ENCODE measurements at places on chromosomes 1 and 21.
A peak's percentile ranks its signal among the peaks of the same experiment; 100 is the strongest.

- DNase-seq, result no peak
Measured at GRCh38 chr1:91617285-91617765, 116.7 kb downstream of the CDC7 start.

DNA sequence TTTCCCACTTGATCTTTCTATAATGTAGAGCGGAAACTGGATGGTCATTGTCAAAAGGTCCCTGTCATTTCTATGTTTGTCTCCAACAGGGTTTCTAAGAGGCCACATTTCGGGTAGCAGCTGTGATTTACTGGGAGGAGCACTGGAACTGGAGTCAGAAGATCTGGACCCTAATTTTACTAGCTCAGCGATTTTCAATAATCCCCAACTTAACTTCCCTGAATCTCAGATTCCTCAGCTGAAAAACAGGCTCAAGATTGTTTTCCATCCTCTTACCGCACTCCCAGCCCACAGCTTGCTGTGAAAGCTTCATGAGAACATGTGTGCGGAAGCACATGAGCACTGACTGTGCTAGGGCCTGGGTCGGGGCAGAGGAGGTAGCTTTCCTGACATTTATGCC, 19.9 kb upstream of the RGS4 start:
- no peak for DNase-seq

DNA sequence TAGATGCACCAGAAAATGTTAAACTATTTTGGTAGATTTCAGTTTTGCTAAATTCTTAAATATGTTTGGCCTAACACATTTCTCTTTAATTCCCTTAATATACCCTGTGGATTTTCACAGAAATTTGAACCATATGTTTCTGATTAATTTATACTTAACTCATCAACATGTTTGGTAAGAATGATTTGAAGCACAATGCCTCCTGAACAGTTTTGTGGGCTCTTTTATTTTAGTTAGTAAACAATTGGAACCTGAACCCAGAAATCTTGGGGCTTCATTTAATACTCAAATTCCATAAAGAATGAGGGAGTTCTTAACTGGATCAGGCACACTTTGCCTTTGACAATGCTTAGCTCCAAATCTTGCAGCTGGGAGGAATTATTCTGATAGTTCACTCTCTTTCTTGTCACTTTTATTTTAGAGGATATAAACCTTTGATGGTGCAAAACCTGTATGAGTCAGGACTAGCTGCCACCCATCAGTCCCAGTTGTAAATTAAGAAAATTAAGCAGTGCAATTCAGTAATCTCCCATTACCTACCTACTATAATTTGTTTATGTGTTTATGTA, 24.6 kb upstream of the LYPLAL1 start:
- no peak for DNase-seq

GRCh38 chr1:67312615-67313014, 4.9 kb downstream of the IL12RB2 start:
- no peak for DNase-seq

DNA sequence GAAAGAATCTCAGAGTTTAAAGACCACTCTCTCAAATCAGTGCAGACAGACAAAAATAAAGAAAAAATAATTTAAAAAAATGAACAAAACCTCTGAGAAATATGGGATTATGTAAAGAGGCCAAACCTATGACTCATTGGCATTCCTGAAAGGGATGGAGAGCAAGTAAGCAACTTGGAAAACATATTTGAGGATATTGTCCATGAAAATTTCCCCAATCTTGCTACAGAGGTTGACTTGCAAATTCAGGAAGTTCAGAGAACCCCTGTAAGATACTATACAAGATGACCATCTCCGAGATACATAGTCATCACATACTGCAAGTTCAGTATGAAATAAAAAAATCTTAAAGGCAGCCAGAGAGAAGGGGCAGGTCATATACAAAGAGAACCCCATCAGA, 43.7 kb upstream of the IVNS1ABP start:
- DNase-seq, result peak; percentile 67

- no peak for DNase-seq
Measured at GRCh38 chr1:65050735-65051134, 84.4 kb upstream of the JAK1 start.

GRCh38 chr1:23108918-23109533, 59.6 kb downstream of the LUZP1 start:
- no peak for DNase-seq

DNA sequence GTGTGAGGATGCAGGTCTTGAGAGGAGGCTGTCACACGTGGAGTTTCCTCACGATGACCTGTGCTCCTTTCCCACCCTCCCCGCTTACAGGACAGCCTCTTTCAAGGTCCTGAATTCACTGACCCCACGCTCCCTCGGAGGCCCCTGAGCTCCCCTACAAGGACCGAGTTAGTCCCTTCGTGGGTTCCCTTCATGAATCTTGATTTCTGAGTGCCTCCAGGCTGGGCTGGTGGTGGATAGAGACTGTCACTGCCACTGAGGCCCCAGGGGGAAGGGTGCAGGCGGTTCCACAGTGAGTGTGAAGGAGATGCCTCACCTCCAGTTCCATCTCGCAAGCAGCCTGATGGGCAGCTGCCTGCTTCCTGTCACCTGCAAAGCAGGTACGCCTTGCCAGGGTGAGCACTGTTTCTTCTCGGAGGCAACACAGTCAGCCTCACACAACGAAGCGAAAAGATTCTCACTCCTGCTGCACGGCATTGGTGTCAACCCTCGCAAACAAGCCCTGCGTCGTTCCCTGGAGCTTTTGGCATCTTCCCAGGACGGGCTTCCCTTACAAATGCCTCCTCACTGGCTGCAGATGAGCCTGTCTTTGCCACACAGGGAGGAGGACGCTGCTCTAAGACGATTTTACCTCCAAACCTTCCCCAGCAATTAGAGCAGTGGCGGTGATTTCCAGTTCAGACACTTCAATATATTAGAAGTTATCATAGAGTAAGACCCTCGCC, 26.7 kb upstream of the PCP4 start:
- no peak for DNase-seq

GRCh38 chr1:224042557-224043118, 71.3 kb upstream of the FBXO28 start:
- DNase-seq, result no peak

DNA sequence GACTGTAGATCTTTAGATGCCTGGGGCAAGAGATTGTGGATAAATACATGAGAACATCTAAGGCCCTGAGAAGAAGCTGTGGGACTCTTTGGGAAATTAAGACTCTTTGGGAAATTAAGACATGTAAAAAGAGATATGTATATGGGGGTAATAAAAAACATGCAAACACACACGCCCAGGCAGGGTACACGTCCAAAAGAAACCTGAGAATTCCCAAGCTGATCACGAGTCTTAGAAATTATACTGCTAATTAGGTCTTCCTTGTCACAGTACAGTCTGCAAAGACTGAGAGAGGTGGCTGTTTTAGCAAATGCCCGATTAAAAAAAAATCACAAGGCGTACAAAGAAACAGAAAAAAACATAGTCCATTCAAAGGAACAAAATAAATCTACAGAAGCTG, 39.3 kb upstream of the ERO1B start:
- no peak for DNase-seq

DNA sequence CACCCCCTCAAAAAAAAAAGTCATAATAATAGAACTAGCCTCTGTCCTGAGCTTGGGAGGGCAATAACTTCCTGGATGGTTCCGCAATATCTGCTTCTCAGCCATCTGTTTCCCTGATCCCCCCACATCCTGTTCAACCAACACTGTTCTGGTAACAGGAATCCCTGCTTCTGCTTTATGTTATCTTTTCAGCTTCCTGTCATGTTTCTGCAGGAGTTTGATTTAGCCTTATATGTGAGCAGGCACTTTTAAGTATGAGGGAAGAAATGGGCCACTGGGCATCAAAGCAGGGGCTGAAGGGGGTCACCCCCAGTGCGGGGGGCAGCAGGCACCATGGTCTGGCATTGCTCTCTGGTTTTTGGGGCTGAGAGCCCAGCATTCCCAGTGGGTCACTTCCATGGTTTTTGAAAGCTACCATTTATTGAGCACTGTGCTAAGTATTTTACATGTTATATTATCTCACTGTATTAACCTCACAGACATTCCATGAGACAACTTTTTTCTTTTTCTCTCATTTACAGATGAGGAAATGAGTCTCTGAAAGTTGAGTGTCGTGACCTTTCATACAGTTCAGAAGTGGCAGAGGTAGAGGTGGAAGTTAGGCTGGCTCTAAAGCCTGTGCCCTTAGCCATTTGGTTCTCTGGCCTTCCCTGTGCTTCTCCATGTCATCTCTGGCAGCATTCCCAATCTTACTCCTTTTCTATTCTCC, 61.9 kb downstream of the DNTTIP2 start:
- DNase-seq, result peak; percentile 78

GRCh38 chr1:51491166-51491981, 27.7 kb downstream of the EPS15 start:
- no peak for DNase-seq

DNA sequence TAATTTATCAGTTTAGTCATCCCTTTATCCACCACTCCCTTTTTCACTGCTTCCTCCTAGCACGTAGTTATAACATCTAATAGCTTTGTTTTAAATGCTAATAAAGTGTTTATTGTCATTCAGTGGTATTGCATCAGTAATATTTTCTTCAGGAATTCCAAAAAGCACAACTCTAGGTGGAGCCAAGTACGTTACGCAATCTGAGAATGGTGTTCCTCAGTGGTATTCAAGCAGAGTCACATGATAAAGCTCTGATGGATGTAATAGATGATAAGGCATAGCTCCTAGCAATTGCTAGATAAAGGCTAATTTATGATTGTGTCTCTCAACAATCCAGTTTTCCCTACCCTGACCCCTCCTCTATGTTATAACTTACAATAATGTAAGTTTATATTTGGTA, 494.6 kb upstream of the ADGRL4 start:
- DNase-seq, result peak; percentile 6

DNA sequence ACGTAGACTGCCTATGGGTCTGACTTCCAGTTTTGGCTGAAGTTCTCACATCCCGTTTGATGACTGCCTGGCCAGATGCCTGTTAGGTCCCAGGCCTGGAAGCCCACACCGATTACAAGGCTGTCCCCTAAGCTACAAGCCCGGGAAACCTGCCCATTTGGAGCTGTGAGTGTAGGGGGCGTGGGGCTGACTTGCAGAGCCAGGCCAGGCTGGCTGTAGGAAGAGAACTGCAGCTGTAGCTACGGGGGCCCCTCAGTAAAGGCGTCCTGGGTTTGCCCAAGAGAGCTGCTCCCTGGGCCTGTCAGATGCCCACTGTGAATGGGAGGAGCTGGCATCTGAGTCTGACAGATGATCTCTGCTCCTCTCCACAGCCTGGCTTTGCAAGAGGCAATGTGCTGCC, 199.7 kb downstream of the CAMTA1 start:
- DNase-seq, result no peak

GRCh38 chr1:183063349-183063748, 40.1 kb downstream of the LAMC1 start:
- no peak for DNase-seq

DNA sequence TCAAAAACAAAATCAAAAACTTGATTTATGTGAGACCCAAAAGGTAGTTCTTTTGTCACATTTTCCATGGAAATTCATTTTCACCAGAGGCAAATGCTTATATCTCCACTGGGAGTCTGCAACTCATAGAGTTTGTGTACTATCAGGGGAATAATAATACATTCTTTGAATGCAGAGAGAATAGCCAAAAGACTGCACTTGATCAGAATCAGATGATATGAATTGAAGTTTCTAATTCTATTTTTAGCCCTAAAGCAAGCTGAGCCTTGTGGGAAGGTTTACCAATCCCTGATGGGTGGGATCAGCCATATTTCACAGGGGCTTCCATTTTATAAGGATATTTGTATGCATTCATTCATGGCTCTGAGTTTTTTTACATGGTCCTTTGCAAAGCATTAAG, 49.6 kb downstream of the TSEN15 start:
- no peak for DNase-seq

DNA sequence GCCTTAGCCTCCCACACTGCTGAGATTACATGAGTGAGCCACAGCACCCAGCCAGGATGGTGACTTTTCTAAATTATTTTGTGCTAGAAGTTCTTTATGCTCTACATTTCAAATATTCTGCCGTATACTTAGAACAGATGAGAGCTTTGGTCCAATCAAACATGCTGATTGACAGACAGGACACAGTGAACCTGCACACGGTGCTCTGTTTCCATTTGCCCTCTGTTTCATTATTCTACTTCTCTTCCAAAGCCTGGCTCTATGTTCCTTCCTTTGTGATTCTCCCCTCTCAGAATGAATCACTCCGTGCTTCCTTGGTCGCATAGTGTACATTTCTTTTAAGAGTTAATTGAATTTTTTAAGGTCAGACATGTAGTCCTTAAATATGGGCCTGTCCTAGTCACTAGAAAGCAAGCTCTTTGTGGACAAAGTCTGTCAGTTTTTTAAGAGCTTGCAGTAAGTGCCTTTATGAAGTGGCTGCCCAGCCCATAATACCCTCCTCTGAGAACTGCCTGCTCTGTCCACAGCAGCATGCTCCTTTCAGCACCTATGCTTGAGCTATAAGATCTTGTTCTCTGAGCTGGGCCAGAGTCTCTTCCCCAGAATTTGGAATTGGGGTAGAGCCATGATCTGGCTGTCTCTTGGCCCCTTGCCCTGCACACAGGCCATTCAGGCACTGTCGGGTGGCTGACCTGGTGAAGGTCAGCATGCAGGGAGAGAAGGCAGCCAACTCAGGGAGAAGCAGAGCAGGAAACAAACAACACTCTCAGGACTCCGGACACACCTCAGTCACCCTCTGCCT, 66.8 kb upstream of the SLC44A3 start:
- peak; percentile 21 for DNase-seq

- no peak for DNase-seq
Measured at GRCh38 chr1:188496506-188496905, 1667.8 kb downstream of the PLA2G4A start.

DNA sequence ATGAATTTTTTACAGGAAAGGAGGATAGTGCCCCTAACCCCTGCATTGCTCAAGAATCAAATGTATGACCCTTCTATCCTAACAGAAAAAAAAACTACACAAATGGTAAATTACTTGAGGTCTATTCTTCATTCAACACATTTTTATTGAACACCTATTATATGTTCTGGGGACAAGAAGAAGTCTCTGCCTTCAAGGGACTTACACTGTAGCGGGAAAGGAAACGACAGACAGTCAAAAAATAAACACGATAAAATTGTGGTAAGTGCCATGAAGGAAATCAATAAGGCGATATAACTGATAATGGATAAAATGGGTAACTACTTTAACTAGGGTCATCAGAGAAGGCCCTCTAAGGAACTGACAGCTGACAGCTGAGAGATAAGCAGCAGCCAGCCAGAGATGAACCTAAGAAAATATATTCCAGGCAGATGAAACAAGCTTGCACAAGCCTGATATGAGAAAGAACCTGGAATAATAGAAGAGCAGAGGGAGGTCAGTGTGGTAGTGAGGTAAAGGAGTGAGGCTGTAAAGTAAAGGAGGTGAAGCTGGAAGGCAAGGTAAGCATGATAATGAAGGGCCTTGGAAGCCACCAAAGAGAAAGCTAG, 66.4 kb downstream of the PHTF1 start:
- DNase-seq, result no peak

- no peak for DNase-seq
Measured at GRCh38 chr1:206687251-206687914, 2.7 kb downstream of the MAPKAPK2 start.

DNA sequence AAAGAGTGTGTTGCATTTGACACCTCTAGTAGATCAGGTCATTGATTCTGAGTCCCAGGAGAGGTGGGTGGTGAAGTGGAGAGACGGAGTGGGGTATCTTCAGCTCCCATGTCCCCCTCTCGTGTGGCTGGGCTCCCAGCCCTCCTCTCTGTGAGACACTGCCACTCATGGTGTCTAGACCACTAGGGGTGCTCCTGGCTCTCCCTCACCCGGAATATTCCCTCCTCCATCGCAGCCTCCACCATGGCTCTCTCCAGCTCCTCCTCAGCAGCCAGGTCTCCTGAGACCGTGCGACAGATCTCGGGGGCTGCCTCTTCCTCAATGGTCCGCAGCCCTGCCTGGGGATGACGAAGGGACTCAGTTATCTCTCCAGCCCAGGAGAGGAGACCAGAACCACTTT, 20.6 kb upstream of the KIF21B start:
- DNase-seq, result no peak
